ENCODE measurements at places on chromosomes 12 and 14.

- no peak for DNase-seq
These were observed 107.5 kb downstream of the TMEM260 start for GRCh38 chr14:56687123-56687522.

- no peak for DNase-seq
These were observed 102.7 kb upstream of the PLEKHG7 start for GRCh38 chr12:92600052-92600451.

DNA sequence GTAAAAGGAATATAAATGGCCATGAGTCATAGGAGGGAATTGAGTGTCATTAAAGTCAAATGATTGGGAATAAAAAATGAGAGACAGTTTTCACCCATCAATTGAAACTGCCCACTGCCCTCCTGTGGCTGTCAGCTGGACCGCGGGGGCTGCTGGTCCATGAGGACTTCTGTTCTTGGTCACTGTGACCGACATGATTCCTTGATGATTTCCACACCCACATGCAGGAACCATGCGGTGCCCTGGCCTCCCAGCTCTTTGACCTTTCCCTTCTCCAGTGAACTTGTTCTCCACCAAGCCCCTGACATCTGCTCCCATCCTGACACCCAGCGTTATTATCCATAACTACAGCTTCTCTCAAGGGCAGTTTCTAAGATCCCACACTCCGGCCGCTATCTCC, 48.4 kb downstream of the C12orf75 start:
- DNase-seq, result no peak

DNA sequence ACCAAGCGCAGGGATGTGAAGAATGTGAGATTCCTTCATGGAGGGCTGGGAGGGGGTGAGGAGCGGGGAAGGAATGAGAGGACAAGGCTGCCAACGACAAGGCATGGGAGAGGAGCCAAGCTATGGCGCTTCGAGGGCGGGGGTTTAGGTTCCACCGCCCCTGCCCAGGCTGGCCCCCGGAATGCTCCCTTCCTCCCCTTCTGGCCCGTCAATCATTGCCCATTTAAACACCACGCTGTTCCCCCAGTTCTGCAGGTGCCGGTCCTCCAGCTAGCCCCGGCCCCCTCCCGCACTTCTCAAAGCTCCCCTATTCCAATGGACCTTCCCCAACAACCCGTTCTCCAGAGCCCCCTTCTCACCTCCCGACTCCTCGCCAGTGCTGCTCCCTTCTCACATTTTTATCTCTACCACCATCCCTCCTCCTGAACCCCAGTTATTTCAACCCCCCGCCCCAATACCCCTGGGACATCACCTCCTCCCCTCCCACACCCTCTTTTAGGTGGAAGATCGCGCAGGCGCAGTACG, 428 bp downstream of the RNF41 start:
- DNase-seq, result no peak

DNA sequence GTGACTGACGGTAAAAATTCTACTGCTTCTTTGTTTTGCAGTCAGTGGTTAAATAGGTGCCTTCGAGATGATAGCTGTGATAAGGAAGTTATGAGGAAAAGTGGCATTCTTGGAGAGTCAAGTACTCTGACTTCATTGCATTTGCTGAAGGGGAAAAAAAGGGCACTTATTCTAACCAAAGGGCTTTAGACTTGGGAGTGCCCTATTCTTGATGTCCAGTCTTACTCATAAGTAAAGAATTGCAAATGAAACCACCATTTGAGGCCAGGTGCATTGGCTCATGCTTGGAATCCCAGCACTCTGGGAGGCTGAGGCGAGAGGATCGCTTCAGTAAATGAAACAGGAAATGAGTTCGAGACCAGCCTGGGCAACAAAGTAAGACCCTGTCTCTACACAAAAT, 40.3 kb downstream of the BRAP start:
- DNase-seq, result no peak

DNA sequence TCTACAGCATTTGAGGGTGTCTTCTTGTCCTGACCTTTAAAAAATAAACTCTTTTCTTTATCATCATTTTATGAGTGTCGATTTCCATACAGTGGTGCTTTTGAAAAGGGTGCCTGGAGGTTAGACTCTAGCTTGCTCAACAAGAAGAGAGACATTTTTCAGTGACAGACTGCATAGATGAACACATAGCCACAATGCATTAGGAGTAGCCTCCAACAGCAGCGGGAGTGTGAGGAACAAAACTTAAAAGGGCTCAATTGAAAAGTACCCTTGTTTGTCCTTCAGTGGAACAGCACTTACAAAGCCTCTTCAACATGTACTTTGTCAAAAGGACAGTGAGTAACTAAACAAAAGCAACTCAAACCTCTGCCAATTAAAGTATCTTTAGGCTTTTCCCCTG, 119.3 kb downstream of the SOX5 start:
- no peak for DNase-seq

GRCh38 chr12:1834186-1834925, 14.0 kb downstream of the LRTM2 start:
- no peak for DNase-seq

DNA sequence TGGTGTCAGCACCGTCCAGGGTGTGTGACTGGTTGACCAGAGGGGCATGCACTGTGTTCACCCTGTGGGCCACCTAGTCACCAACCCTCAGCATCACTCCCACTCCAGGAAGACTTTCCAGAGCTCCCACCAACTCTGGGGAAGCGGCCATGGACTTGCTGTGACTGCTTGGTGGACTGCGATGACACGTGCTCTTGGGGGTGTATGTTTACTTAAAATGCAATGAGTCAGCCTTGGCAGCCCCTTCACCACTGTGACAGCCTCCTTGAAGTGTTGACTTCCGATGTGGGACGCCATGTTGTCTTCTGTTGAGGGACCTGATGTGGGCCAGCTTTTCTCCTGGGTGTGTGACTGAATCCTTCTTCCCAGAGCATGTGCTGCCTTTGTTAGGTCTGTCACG, 151.1 kb upstream of the RTL1 start:
- DNase-seq, result no peak

- no peak for DNase-seq
These were observed 170.6 kb downstream of the CRADD start for GRCh38 chr12:93847517-93848474.

DNA sequence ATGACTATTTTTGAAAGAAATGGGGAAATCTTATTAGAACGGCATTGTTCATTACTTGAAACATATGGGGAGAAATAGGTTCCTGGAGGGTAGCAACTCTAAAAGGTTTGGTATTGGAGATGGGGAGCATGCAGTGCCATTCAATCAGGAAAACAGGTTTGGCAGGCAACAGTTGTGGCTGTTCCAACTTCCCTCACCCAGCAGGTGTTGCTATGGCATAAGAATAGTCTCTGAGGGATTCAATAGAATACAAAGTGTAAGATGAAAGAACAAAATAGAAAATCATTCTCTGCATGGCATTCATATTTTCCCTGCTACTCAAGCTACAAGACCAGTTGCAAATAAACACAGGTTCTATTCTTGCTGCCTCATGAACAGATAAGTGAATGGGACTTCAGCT, 393.3 kb upstream of the RPL10L start:
- no peak for DNase-seq

- no peak for DNase-seq
These were observed 571.7 kb downstream of the RPS29 start for GRCh38 chr14:49014476-49014875.

GRCh38 chr12:968545-968944, 19.1 kb upstream of the RAD52 start:
- no peak for DNase-seq

DNA sequence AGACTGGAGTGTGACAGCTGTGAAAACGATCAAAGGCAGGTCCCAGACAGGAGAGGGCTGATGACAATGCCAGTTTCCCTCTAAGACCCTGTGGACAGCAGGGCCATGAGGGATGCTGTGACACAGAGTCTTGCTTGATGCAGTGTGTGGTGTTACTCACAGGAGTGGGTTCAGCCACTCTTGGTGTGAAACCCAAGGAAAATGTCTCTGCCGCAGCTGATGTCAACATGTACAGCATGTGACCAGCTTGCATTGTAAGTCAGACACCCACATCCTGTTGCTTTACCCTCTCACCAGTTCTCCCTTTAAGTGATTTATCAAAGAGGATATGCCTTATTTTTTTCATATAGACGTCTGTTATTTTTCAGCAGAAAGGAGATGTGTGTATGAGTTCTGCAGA, 268.6 kb downstream of the BTG1 start:
- DNase-seq, result peak; percentile 66

DNA sequence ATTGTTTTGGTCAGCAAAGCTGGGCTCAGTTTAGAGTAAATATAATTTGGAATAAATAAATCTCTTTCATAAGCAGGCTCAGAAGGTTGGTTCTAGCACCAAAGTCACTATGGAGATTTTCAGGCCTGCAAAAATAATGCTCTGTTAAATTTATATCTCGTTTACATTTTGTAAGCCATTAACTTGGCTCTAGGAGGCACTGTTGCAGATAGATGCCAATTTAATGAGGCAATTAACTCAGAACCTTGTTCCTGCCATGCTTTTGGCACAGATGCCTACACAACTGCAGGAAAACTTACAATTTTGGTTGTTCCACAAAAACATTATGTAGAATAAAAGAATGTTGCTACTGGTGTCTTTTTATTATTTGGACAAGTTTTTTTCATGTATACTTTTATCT, 428.1 kb downstream of the FLRT2 start:
- no peak for DNase-seq

Data from stimulated activated CD8-positive, alpha-beta memory T cell treated with anti-CD3 and anti-CD28 coated beads, Interleukin-4, amount 100 ng/mL, for 24 hours (primary cell).